Calu3 (cell line): ENCODE measurements at places on chromosomes 5 and 9.

DNA sequence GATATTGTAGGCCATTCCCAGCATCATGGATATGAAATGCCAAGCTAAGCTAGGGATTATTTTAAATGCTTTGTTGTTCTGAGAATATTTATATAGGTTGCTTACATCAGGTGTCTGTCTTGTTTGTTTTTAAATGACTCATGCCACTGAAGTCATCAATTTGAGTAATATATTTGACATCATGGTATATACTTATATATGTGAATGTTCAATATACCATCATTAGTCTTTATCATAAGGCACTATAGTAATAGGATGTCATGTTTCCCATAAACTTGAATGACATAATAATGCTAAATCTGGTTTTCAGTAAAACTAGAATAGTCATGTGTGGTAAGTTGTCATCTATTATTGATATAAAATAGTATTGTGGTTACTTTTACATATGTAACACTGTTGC, 13.1 kb downstream of the C9orf85 start:
- DNase-seq, result no peak

DNA sequence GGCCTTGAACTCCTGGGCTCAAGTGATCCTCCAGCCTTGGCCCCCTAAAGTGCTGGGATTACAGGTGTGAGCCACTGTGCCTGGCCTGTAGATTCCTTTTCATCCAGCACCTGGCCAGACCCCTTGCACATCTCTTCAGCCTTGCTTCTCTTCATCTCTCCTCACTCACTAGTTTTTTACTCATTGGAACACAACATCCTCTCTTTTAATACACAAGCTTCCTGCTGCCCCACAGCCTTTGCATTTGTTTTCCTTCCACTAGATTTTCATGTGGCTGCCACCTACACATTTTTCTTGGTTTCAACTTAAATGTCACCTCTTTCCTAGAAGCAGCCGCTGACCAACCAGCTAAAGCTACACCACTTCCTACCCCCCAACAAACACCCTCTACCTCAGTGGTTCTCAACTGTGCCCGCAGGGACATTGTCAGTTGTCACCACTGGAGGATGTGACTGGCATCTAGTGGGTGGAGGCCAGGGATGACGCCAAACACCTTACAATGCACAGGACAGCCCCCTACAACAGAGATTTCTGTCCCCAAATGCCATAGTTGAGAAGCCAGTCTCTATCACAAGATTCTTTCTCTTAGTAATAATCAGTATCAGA, 33.7 kb downstream of the HAVCR1 start:
- no peak for DNase-seq

DNA sequence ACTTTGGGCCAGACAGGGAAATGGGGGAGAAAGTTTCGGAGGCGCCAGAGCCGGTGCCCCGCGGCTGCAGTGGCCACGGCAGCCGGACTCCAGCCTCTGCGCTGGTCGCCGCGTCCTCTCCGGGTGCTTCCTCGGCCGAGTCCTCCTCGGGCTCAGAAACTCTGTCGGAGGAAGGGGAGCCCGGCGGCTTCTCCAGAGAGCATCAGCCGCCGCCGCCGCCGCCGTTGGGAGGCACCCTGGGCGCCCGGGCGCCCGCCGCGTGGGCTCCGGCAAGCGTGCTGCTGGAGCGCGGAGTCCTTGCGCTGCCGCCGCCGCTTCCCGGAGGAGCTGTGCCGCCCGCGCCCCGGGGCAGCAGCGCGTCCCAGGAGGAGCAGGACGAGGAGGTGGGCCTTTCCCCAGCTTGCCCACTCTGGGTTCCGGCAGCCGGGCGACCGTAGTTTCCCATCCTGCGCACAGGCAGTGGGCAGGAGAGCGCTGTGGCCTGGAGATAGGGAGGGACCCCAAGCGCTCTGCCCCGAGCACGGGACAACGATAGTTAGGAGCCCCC, 516 bp downstream of the MAST4 start:
- peak; percentile 15 for DNase-seq

GRCh38 chr9:128716581-128717254, 7.2 kb downstream of the ZDHHC12 start:
- DNase-seq, result no peak

GRCh38 chr5:147564124-147564486, 54.2 kb upstream of the DPYSL3 start:
- no peak for DNase-seq

GRCh38 chr5:26700759-26701384, 337.5 kb downstream of the CDH9 start:
- peak; percentile 23 for DNase-seq

DNA sequence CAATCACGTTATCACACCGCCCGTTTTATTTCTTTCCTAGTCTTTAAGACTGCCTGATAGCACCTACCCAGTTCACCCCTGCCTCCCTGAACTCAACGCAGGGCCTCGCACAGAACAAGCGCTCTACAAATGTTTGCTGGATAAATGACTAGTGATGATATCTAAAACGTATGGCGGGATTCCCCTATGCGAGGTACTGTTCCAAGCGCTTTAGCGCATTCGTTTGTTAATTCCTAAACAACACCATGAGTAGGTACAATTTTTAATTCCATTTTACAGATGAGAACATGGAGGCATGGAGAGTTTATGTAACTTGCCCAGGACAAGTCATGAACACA, 6.6 kb downstream of the POU4F3 start:
- DNase-seq, result no peak

DNA sequence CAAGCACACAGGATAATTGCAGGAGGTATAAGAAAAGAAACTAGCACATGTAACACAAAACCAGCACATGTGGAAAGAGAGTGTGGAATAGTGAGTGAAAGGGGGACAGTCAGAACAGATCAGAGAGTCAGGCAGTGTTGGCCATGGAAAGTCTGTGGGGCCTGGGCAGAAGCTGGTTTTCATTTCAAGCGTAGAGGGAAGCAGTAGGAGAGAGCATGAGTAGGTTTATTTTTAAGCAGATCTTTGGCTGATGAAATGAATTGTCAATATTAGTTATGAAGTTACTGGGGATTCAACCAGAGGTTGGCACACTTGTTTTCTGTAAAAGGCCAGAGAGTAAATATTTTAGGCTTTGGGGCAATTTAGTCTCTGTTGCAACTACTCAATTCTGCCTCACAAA, 283.1 kb downstream of the SMARCA2 start:
- DNase-seq, result no peak

DNA sequence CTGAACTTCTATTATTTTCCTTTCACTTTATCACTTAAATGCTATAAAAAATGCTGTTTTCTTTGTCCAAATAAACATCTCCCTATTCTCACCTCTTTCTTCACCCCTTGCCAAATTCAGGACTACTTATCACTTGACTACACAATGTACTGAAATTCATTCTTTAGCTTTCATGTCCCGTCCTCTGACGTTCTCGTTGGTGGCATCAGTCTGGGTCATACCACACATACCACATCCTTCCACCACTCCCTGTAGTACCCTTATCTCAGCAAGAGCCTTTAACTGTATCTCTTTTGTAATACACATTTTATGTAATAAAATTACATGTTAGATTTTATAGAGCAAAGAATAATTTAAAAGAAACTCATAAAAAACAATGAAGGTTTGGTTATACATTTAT, 231.1 kb upstream of the PAPPA start:
- DNase-seq, result no peak

GRCh38 chr9:93675336-93676150, 99.2 kb downstream of the PHF2 start:
- DNase-seq, result no peak

- no peak for DNase-seq
Observed at GRCh38 chr9:36137392-36138004, 965 bp downstream of the GLIPR2 start.

DNA sequence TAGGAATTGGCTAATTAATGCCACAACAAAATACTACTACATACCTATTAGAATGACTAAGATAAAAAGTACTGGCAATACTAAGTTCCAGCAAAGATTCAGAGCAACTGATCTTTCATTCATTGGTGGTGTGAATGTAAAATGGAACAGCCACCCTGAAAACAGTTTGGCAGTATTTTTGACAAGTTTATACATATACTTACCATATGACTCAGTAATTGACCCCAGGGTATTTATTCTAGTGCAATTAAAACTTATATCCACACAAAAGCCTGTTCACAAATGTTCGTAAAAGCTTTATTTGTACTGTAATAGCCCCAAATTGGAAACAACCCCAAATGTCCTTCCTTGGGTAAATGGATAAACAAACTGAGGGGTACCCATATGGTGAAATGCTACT, 270.8 kb upstream of the ACTBL2 start:
- DNase-seq, result no peak

DNA sequence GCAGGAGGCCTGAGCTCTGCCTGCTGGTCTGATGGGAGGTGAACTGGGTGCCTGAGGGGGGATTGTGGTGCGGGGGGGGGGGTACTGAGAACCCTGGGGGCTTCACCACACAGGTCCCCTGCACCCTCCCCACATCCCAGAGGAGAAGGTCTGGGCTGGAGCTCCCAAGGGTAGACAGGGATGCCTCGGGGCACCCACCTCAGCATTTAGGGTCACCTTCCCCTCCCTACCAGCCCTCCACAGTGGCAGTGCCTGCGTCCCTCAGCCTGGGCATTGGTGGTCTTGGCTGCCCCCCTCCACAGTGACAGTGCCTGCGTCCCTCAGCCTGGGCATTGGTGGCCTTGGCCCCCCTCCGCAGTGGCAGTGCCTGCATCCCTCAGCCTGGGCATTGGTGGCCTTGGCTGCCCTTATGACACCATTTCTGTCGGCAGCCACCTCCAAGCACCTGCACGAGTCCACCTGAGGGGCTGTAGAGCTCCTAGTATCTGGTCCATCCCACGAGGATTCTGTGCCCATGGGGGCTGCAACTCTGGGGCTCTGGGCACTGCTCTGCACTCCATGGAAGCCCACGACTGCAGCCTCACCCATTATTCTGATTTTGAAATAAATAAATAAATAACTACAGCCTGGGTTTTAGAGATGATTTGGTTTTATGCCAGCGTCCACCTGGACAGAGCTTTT, 21.5 kb downstream of the NKD2 start:
- DNase-seq, result no peak

DNA sequence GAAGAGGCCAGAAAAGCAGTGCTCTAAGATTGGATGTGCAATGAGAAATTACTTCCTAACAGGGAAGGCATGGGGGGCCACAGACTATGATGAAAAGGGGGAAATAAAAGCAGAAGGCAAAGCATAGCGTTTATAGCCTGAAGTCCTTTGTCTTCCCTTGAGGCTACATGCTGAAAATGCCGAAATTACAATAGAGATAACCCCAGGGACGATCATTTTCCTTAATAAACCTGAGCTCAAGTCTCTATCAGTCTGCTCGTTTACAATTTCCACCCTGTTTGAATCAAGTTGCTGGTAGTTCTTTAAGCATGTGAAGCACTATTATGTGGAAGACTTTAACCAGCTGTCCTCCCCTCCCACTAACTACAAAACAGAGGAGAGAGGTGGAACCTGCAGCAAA, 60.4 kb downstream of the FREM1 start:
- no peak for DNase-seq

DNA sequence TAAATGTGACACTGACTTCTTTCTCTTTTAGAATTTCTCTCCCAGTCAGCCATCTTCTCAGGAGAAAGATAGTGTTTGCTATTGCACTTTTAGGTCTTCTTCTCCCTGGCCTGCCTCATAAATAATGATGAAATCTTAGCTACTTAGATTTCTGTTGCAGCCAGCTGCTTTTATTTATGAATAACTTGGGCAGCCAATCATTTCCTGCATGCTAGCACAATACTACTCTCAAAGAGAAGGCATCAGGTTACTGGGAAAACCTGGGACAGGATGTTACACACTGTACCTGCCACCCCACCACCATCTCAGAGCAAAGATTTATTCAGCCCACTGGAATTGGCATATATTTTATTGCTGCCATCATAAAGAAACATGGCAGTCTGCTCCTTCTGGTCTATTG, 266.6 kb downstream of the PRELID2 start:
- no peak for DNase-seq

GRCh38 chr5:129977810-129978209, 73.5 kb downstream of the CHSY3 start:
- DNase-seq, result no peak

DNA sequence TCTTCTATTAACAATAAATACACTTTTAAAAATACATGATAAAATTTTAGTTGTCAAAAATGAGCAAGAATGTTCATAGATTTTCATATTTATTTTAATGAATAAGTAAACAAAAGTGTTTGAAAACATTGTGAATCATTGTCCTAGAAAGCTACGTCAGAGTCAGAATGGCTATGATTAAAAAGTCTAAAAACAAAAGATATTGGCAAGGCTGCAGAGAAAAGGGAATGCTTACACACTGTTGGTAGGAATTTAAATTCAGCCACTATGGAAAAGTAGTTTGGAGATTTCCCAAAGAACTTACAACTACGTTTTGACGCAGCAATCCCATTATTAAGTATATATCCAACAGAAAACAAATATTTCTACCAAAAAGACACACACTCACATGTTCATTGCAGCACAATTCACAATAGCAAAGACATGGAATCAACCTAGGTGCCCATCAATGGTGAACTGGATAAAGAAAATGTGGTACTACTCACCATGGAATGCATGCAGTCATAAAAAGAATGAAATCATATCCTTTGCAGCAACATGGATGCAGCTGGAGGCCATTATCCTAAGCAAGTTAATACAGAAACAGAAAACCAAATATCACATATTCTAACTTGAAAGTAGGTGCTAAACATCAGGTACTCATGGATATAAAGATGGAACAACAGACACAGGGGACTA, 49.2 kb upstream of the FBXL17 start:
- no peak for DNase-seq

GRCh38 chr5:40495237-40495635, 184.5 kb upstream of the PTGER4 start:
- no peak for DNase-seq

- DNase-seq, result no peak
Observed at GRCh38 chr9:93261735-93262523, 78.0 kb downstream of the WNK2 start.

- DNase-seq, result no peak
Observed at GRCh38 chr9:100466171-100466828, 6.6 kb upstream of the TMEFF1 start.

- DNase-seq, result no peak
Observed at GRCh38 chr5:173333925-173334661, 5.9 kb upstream of the STC2 start.

- DNase-seq, result no peak
Observed at GRCh38 chr9:89683626-89684025, 78.8 kb downstream of the GADD45G start.

DNA sequence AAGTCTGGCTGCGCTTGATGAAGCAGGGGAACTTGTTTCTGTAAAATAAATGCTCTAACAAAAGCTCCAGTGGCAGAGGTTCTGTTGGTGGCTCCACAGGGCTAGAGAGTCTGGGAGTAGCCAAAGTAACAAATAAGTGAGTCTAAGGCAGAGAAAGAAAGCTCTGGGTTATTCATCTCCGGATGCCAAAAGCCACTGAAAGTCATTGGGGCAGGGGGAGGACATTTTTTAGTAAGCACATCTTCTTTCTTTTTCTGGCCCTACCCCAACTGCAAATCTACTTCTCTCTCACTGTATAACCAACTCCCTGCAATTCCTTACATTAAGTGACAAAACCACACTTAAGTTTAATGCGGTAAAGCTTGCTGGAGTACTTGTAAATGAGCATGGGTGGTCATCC, 141.6 kb downstream of the INSYN2B start:
- no peak for DNase-seq

DNA sequence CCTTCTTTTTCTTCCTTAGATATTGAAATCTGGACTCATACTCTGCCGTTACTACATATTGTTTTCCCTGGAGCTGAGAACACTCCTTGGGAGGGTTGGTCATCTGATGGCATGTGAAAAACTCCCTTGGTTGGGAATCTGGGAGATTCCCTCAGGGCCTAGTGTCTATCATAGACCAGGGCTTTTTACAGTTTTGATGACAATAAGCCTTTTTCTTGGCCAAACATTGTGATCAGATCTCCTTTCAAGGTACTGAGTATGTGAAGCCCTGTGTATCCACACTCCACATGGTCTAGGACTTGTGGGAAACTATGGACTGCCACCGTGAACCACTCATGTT, 32.9 kb downstream of the TMEM252 start:
- DNase-seq, result no peak
